Stimulated activated CD4-positive, alpha-beta T cell treated with anti-CD3 and anti-CD28 coated beads, Interleukin-4, amount 100 ng/mL, for 4 hours (primary cell): ENCODE measurements at places on chromosomes 2 and 18.

DNA sequence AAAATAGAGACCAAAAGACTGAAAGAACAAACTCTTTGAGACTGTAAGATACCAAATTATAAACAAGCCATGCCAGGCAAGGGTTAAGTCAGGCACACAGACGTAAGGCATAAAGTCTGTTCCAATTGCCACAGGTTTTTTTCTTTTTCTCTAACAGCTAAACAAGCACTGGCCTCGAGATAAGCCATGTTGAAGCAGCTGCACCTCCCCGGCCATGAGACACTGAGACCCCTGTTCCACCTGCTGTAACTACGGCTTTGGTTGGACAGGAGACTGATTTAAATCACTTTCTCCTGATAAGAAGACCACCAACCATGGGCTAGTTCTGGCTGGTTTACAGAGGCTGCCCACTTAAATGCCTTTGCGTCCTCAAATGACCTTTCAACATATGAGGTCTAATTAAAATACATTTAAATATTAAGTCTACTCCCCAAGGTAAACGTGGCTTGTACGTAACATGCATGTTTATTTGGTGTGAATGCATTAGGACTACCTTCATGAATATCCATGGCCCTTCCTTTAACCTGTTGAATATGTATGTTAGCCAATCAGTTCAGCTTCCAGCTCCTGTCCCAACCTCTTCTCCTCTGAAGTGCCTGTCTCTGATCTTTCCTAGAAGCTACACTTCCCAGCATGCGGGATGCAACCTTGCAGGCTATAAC, 117.2 kb downstream of the CMPK2 start:
- DNase-seq, result no peak

DNA sequence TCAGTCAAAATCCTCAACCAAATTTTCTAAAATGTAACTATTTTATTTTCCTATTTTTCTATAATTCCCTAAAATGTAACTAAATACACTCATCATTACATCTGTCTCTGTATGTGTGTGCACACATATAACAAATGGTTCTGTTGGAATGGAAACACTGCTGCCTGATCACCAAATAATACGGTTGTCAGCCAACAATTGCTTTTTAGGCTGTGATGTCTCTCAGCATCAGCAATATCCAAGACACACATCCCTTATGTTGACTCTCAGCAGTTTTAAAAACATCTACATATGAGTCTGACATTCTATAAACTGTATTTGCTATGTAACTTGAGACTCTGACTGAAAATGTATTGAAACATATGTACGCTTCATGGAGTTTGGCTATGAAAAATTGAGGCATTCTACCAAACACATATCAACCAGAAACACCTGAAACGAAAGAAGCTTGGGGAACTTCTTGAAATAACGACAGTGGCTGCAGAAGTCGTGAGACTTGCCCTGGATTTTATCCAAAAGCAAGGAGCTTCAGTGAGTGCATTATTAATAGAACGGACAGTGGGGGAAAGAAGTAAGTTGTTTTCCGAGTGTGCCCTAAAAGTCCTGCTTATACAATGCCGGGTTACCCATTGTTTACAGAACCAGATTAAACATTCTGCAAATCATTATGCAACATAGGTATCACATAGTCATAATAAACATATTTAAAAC, 110.2 kb upstream of the ITGB6 start:
- no peak for DNase-seq

DNA sequence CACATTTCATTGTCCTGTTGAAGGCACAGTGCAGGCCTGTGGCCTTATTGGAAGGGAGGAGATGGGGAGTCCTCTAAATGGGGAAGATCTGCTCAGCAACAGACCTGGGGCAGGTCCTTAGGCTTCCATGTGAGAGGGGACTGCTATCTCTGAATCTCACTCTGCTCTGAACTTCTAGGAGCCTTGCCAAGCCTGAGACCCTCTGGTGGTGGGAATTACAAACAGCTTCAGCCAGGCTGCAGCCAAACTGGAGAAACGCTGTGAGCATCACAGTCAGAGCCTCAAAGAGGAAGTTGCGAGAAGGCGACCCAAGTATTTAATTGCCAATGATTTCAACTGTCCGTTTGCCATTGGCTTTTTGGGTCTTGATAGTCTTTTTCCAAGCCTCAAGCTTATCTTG, 66.8 kb upstream of the MC2R start:
- no peak for DNase-seq

- DNase-seq, result no peak
These were observed 74.7 kb downstream of the TGIF1 start for GRCh38 chr18:3524706-3525105.

- DNase-seq, result no peak
These were observed 87.7 kb downstream of the RTP5 start for GRCh38 chr2:241957276-241957675.

DNA sequence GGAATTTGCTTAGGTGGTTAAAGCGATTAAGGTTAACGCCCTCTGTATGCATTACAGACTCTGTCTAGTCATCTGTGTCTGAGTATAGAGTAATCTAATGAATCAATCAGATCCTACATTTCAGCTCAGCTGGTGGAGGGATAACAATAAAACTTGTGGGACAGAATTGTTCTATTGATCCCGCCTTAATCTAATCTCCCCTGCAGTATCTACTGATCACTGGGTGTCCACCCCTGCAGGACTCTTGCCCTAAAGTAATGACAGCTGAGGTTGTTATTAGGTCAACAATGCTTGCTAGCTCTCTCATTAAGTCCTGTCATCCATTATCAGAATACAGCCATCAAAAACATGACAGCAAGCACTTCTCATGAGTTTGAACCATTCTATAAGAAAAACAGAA, 462.6 kb upstream of the TMEFF2 start:
- DNase-seq, result no peak

DNA sequence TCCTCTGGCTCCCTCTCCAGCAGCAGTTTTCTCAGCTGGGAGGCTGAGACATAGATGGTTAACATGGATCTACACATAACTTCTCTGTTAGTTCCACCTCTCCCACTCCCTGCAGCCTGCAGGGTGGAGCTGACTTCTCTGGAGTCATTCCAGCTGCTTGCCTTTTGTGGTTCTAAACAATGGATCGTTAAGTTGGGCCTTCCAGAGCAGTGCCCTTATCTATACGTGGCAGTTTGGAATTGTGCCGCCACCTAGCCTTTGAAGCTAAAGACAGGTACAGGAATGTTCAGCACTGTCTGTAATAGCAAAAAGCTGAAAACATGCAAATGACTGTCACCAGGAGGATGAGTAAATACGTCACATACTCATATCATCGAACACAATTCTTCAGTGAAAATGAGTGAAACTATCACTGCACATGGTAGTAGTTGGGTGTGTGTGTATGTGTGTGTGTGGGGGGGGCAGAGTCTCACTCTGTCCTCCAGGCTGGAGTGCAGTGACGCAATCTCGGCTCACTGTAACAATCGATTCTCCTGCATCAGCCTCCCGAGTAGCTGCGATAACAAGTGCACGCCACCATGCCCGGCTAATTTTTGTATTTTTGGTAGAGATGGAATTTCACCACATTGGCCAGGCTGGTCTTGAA, 50.3 kb downstream of the SH2D6 start:
- DNase-seq, result no peak

- no peak for DNase-seq
These were observed 98.7 kb downstream of the PLA2R1 start for GRCh38 chr2:159963700-159964099.

DNA sequence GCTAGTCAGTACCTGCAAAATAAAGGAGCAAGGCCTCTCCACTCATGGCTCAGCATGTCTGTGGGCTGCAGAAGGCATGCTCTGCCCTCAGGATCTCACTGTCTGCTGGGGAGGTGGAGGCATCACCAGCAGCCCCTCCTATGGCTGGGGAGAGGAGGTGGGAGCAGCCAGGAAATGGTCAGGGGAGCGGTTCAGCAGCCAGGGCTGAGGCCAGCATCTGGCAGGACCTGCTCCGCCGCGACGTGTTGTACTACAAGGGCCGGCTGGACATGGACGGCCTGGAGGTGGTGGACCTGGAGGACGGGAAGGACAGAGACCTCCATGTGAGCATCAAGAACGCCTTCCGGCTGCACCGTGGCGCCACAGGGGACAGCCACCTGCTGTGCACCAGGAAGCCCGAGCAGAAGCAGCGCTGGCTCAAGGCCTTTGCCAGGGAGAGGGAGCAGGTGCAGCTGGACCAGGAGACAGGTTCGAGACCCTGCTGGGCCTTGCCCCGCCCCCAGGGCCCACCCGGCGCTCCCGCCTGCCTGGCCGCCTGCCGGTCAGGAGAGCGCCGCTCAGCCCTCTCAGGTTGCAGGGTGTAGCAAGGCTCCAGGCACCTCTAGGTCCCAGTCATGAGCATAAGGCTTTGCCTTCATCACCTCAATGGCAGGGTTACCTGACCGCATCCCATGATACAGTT, 49.0 kb downstream of the FAM168B start:
- DNase-seq, result no peak

GRCh38 chr2:48545244-48545643, 15.3 kb downstream of the STON1 start:
- DNase-seq, result no peak

GRCh38 chr2:128868686-128869551, 550.3 kb upstream of the HS6ST1 start:
- DNase-seq, result no peak

DNA sequence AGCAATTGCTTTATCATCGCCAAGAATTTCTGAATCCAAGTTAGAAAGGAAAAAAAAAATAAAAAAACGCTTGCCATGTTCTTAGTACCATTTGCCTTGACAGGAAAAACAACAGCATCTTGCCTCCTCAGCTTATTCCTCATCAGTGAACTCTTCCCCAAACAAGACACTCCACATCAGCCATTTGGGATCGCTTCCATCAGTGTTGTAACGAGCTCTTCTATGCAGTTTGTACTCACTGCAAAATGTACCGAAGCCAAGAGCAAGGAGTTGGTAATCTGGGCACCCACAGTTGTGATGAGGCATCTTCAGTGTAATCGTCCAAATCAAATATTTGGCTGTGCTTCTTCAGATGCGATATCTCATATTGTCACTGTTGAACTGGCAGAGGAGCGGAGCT, 503.7 kb downstream of the TMEM182 start:
- DNase-seq, result no peak

DNA sequence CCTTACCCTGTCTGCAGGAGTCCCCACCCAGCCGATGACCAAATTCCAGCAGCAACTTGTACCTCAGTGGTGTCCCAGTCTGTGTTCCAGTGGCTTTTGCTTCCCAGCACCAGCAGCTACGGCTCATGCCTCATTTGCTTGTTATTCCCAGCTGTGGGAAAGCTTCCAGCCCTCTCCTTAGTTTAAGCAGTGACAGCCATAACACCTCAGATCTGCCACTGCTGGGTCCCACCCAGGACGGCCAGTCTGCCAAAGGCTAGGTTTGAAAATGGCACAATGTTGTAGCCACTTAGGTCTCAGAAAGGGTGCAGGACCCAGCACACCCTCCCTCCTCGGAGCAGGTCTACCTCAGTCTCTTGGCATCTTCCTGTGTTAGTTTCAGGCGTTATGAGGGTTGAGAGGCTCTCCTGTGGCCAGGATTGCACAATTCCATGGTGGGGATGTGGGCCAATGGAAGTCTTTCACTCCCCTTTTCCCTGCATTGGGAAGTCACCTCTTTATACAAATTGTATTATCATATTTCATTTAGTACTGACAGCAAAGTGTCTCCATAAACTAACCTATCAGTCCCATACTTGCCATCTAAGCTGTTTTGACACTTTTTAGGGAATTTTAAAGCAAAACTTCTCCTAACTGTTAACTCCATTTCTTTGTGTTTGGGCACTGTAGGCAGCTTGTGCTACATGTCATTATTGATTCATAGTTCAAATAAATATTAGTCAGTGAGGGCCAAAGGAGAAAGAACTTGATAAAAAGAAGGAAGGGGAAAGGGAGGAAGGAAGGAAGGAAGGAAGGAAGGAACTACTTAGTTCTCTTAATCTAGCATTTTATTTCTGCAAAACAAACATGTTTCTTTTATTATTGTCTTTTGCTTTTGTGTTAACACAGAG, 62.9 kb upstream of the FAM110C start:
- DNase-seq, result no peak

DNA sequence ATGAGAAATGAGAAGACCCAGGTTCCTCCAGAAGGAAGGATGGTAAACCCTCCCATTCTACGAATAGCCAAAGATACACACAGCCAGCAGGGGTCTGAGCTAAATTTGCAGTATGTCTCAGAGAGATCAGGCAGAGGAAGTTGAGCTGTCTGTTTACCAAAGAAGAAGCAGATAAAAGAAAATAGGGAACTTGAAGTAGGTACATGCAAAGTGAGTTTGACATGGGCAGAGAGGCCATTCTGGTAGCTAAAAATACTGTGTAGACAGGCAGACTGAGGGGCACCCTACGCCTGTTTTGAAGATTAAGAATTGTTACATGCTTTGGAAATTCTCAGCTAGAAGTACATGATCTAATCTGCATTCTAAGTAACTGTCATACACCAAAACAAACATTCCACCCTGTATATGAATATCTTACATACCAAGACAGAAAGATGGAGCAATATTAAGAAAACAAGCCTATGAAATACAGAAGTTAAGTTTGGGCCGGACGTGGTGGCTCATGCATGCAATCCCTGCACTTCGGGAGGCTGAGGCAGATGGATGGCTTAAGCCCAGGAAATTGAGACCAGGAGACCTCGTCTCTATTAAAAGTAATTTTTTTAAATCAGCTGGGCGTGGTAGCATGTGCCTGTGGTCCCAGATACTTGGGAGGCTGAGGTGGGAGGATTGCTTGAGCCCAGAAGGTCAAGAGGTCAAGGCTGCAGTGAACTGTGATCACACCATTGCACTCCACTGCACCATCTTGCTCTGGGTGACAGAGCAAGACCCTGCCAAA, 157.9 kb downstream of the ANKRD44 start:
- no peak for DNase-seq

DNA sequence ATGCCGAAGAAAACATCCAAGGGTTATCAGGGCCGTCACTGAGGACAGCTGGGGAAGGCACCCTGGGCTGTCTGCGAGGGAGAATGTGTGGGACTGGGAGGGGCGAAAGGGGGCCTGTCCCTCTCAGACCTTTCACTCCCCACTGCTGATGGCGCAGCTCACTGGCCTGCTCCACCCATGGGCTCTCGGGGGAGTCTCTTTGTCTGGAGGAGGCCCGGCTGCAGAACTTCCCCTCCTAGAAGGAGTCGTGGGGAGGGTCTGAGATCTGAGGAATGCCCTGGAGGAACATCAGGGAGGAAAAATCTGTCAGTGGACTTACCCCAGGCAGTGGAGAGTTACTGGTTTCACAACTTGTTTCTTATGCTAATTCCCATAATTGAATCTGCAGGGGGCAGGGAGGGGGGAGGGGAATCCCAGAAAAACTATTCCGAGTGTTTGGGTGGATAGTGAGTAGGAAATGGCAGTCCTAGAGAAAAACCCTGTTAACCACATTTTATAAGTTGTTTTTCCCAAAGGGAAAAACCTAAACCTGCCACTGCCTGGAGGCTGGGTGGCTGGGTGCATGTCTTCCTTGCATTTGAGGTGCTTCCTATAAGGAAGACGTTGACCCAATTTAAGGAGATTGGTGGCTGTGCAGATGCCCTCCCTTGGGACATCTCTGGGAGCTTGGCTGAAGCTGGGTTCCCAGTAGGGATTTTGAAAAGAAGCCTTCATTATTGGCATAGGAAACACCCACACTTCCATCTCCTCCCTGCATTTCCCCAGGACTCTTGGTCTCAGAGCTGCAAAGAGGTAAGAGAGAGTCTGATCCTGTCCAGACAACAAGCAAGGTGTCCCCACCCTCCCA, 11.7 kb upstream of the SEMA4C start:
- DNase-seq, result no peak
